Activated naive CD4-positive, alpha-beta T cell (primary cell): ENCODE measurements at places on chromosomes 7 and 10.

- DNase-seq = no peak
These were observed 24.3 kb downstream of the PLEKHS1 start for GRCh38 chr10:113775686-113776294.

DNA sequence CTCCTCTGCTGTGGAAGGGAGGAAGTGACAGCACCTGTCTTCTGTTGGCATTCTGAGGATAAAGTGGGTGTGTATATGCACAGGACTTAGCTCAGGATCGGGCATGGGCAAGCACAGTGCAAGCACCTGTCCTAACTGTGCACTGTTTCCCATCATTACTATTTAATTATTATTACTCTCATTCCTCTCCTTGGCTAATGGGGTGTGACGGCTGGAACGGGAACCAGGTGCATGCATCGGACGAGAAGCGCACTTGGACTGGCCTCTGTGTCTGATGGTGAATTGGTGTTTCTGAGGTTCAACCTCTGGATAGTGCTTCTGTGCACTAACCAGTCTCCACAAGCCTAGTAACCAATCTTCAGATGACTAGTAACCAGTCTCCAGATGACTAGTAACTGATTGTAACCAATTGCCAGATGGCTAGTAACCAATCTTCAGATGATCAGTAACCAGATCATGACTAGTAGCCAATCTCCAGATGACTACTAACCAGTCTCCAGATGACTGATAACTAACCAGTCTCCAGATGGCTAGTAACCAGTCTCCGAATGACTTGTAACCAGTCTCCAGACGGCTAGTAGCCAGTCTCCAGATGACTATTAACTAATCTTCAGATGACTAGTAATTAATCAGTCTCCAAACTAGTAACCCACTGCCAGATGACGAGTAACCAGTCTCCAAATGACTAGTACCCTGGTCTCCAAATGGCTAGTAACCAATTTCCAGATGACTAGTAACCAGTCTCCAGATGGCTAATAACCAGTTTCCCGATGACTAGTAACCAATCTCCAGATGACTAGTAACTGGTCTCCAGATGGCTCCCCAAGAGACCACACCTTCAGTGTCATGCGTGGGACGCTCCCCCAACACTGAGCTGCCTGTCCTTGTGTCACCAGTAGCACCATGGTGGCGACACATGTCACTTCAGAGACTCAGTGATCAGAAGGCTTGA is 85.8 kb downstream of the PAXIP1 start:
- no peak for DNase-seq

GRCh38 chr10:8144496-8144895 is 90.0 kb downstream of the GATA3 start:
- no peak for DNase-seq

DNA sequence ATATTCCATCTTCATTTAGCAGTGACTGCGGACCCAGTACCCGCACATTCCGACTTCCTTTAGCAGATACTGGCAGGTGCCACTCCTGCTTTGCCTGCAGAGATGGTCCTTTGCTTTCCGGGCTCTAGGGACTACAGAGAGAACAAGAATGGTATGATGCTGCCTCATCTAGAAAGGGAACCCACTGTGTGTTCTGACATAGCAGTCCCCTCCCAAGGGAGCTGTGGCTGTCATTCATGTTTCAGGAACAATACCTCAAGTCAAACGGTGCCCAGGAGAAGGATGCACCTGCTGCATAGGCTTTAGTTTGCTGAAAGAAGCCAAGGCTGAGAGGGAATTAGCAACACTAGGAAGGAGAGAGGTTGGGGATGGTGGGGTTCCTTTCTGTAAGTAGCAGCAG is 15.9 kb upstream of the TMEM72 start:
- DNase-seq = no peak

- no peak for DNase-seq
These were observed 89.2 kb downstream of the DLG5 start for GRCh38 chr10:77837248-77837924.

DNA sequence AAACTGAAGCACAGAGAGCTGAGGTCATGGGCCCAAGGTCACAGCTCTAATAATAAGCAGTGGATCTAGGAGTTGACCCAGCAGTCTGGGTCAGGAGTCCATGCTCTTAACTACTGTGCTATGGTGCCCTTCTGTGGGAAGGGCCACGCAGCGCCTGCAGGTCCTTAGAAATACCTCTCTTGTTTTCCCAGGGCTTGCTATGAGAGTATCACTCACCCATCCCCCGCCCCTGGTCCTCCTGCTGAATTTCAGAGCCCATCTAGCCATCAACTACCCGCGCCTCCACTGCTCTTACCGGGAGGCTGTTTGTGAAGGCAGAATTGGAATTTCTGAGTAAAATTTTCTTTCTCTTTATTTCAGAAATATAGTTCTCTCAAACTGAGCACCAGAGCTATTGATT is 27.3 kb upstream of the CRHR2 start:
- no peak for DNase-seq

GRCh38 chr7:26593393-26593792 is 271.0 kb downstream of the SKAP2 start:
- no peak for DNase-seq

GRCh38 chr7:20696002-20696605 is 80.6 kb downstream of the ABCB5 start:
- DNase-seq = no peak

- DNase-seq = no peak
These were observed 88.1 kb upstream of the CUX1 start for GRCh38 chr7:101729241-101729883.

GRCh38 chr7:93212881-93213280 is 13.4 kb downstream of the HEPACAM2 start:
- no peak for DNase-seq

DNA sequence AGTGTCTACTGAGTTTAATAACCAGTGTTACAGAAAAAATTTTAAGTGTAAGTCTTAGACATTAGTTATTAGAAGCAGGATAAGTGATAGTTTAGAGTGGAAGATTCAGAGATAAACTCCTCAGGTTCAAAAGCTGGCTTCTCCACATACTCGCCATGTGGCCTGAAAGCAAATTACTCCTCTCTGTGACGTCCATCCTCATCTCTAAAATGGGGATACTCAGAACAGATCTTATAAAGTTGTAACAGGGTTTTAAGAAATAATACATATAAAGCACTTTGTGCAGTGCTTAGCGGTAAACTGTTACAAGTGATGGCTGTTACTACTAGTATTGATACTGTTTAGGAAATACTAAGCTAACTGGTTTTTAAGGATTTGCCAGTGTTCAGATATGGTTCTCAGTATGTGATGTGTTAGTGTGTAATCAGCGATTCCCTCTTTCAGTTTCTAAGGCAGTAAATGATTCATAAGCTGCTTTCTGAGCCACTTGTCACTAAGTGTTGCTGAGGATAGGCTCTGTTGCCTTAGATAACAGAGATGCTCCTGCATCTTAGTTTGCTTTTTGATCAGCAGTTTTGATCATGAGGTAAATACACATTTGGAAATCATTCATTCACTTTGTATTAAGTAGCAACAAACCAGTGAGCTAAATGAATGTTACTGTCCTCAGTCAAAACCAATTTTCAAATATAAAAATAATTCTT is 58.7 kb downstream of the CYP51A1 start:
- no peak for DNase-seq

DNA sequence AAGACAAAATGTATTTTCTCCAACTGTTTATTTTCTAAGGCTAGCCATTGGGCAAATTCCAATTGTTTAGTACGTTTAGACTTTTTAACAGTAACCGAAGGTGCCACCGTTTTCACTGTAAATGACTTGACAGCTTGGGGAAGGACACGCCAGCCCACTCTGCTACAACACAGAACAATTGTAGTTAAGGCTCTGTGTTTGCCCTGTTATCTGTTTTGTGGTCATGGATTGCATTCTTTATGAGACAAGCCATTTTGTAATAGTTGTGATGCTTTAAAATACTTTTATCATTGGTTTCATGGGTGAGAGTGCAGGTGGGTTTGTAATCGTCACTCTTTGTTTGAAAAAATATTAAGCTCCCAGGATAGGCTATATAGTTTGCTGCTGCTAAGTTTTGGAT is 6.6 kb upstream of the PITRM1 start:
- DNase-seq = no peak

- DNase-seq = no peak
These were observed 19.4 kb downstream of the MKLN1 start for GRCh38 chr7:131346885-131347592.

GRCh38 chr10:45438466-45439090 is 64.6 kb downstream of the ALOX5 start:
- no peak for DNase-seq

DNA sequence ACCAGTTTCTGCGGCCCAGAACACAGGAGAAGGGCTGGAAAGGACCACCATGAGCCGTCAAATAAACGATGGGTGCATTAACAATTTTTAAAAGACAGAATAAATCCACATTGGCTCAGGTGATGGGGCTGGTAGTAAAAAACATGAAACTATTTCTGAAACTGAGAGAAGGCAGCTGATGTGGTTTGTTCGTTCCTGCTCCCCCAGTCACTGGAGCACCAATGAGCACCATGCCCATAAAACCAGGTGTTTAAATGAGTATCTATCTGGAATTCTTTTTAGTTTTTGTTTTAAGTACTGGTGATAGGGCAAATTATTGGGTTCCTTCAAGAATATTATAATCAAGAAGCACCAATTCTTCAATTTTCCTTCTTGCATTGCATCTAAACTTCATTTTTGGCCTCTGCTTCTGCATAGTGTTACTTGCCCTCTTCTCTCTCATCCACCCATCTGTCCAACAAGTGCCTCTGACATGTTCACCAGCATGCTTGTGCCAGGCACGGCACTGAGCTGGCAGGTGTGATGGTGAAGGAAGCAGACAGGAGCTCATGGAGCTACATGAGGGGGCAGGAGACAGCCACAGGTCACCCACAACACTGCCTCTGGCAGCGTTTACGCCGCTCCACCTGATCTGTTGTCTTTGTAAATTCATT is 65.5 kb downstream of the LARP4B start:
- no peak for DNase-seq

DNA sequence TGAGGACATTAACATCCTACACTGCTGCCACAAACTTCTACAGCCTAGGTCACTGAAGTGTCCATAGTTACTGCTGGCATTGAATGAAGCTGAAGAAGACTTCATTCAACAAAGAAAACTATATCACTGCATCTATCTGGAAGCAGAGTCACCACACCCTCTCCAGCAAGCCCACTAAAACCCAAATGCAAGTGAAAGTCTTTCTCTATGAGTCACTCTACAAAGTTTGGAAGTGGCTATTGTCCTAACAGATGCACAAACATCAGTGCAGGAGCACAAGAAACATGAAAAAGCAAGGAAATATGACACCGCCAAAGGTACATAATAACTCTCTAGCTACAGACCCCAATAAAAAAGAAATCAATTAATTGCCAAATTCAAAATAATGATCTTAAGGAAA is 43.5 kb upstream of the CAMK2B start:
- no peak for DNase-seq

- DNase-seq = no peak
These were observed 104.3 kb upstream of the CAV2 start for GRCh38 chr7:116395141-116395791.

DNA sequence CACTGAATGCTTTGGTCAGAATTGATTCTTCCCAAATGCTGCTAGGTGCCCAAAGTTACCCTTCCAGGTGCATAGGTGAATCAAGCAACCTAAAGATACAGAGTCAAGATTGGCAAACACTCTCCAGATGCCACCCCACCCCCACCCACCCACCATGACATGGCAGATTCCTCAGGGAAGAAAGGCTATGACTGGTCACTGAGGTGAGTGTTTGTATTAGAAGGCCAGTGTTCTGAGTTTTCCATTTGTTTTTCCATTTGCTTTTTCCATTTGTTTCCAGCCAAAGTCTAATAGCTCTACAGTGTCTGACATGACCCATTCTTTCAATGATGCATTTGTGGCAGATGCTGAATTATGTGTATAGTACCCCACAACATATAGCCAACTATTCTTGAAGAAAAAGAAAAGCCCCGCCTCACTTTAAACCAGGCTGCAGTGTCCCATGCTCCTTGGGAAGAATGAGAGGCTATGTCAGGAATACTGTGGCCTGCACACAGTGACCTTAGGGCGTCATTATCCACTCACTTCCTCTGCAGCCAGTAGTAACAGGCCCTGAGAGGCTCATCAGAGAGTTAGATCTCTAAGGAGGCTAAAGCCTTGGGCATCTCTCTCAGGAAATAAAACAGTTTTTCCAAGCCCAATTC is 16.1 kb upstream of the HIBADH start:
- DNase-seq = no peak

DNA sequence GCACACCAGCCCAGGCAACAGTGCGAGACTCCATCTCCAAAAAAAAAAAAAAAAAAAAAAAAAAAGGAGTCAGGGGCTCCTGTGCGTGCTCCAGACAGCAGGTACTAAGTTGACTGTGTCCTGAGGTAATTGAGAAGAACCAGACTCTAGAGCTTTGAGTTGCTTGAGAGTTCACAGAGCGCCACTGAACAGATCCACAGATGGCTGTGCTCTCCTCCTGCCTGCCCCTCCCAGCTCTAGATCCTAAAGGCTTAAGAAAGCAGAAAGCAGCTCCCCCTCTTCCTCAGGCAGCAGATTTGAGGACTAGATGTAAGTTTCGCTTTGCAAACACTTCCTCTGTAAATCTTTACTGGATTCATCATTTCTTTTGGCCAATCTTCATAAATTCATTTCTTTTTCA is 38.7 kb downstream of the SHH start:
- DNase-seq = no peak

- no peak for DNase-seq
These were observed 42.8 kb upstream of the MTURN start for GRCh38 chr7:30091987-30092386.

DNA sequence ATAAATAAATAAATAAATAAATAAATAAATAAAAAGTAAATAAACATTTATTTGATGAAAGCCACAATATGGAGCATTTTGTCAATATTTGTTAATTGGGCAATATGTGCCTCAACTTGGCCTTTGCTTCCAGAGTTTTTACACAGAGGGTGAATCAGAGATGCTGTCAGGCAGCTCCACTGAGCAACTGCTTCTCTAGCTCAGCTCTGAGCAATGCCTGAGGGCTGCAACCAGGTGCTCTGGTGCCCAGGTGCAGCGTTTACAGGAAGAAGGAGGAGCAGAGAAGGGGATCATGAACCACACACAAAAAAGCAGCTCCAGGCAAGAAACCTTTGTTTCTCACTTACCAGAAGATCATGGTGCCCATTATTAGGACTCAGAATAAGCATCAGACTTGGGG is 876.2 kb upstream of the AUTS2 start:
- no peak for DNase-seq

DNA sequence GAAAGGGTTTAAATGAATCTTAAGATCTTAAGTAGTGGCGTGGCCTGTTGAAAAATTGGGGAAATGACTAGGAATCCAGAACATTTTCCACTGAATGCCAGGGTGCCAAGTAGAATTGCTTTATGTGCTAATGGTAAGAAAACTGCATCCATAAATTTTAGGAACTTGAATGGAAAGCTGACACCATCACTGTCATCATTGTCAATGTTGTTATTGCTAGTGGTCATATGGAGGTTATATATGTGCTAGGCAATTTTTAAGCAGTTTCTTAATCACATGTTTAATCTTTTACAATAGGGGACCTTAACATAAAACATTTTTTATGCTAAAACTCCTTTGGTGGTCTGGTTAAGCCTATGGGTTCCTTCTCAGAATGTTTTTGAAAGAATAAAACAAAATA is 13.1 kb downstream of the MARCHF5 start:
- no peak for DNase-seq

- DNase-seq = no peak
These were observed 22.4 kb upstream of the SEMA3C start for GRCh38 chr7:80941208-80941758.

- no peak for DNase-seq
These were observed 540.0 kb downstream of the TCERG1L start for GRCh38 chr10:130771491-130771946.
